ENCODE measurements at places on chromosomes 7 and 10.

- DNase-seq, result no peak
Observed at GRCh38 chr7:73817121-73817520, 13.7 kb upstream of the CLDN4 start.

DNA sequence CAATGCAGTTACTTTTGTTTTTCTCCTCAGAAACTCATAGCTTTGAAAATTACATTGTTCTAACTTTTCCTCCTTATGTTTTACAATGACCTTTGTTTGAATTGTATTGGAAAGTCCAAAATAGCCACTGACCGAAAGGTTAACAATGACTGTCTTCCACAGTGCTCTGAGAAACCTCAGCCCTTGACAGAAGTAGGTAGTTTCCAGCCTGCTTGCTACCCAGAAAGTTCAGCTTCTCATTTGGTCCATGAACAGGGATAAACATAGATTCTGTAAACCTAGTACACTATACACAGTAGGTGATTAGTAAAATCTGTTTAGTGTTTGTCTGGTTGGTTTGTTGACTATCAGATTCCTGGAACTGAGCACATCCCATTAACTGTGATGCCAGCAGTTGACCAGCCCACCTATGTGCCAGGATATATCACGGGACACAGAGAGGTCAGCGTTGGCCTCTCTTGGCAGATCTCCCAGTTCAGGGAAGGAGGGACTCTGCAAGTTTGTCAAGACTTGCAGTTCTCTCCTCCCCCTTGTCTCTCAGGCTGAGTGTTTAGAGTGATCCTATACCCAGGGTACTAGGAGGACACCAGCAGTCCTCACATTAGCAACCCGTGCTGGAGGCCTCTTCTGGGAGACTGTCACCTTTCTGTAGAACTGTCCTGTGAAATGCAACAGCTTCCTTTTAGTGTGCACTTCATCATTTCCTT is 297.6 kb downstream of the ARHGAP12 start:
- no peak for DNase-seq

DNA sequence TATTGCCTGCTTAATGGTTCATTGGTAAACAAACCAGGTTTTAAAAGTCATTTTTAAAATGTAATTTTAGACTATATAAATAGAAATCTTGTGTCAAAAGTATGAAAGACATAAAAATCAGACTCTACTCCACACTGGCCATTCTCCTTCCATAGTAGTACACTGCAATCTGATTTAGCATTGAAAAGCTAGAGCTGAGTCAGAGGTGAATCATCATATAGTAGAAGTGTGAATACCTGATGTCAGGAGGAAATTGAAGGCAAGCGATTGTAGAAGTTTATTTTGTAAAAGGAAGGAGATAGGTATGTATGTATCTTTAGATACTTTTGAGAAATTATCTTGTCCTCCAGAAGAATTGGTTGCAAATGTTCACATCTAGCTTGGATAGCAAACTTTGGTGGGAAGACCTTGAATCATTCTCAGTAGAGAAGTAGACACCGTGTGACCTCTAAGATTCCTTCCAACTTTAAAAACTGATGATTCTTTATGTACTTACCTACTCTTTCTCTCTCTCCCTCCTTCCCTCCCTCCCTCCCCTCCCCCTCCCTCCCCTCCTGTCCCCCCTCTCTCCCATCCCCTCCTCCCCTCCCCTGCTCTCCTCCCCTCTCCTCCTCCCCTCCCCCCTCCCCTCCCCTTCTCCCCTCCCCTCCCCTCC is 88.1 kb downstream of the BTAF1 start:
- DNase-seq, result peak; percentile 20

DNA sequence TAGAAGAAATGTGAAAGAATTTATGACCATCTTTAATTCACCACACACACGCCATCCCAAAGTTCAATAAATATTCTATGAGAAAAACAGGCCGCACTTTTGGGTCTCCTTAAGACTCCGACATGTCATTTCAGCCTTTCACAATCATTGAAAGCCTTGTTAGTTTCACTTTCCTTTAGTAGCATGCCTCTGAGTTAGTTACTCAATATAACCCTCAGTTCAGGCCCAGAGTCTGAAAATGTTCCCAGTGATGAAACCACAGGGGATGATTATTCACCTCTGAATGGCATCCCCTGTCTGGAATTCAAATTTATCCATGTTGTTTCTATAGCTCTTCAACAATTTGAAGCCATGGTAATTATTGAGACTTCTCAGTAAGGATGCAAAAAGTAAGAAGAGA is 278.1 kb upstream of the NRP1 start:
- peak; percentile 5 for DNase-seq

DNA sequence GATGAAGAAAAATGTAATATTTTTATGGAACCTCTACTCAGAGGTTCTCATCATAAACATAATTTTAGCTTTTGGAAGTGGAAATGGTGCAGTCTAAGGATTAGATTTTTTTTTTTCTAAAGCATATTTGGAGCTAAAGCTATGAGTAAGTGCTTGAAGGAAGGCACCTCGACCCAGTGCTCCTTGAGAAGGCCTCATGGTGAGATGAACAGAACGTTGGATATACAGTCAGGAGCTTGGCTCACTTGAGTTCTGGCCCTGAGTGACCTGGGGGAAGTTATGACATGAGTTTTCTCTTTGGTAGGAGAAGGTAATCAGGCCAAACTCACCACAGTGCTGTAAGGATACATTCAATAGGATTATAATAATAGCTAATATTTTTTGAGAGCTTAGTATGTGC is 163.3 kb downstream of the JCAD start:
- DNase-seq, result no peak

DNA sequence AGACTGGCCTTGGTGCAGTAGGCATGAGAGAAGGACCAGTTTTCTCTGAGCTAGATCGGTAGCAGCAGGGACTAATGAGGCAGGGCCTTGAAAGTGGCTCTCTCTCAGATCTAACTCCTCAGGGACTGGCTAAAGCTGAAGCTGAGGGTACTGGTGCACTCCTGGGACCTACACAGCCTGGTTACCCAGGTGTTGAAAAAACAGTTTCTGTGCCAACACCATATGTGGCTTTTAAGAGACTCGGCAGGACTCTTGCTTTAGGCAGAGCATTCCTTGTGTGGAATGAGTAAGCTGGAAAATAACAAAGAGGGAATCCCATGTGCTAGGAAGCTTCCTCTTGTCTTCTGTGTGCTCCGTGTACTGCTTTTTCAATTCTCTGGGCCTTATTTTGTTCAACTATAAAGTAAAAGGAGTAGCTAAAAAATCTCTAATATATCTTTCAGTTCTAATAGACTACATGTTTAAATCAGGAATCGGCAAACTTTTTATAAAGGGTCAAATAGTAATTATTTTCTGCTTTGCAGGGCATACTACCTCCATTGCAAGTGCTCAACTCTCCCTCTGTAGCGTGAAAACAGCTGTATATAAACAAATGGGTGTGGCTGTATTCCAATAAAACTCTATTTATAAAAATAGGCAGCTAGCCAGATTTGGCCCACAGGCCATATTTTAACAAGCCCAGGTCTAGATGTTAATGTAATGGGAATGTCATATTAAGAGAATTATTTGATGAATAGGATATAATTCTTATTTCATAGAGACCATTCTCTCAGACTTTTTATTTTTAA is 186.1 kb upstream of the KAT6B start:
- DNase-seq, result no peak

GRCh38 chr10:43384252-43385221 is 13.1 kb downstream of the FXYD4 start:
- DNase-seq, result no peak

DNA sequence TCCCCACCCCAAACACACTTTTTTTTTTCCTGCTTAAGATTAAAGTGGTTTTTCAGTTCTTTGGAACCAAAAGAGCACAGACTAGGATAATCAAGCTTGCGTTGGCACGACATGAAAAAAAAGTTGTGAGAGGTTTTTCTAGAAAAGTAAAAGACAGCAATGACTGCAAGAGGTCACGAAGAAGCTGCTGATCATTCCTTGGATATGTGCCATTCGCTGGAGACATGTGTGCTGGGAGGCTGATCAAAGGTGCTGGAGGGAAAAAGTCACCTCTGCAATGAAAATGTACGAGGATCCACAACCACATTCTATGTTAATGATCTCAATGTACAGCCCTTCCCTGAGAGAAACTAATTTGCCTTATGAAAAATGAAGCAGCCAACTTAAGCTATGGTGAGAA is 5.4 kb downstream of the AKR1B1 start:
- DNase-seq, result no peak

GRCh38 chr7:130356121-130356875 is 11.7 kb downstream of the CPA5 start:
- no peak for DNase-seq

DNA sequence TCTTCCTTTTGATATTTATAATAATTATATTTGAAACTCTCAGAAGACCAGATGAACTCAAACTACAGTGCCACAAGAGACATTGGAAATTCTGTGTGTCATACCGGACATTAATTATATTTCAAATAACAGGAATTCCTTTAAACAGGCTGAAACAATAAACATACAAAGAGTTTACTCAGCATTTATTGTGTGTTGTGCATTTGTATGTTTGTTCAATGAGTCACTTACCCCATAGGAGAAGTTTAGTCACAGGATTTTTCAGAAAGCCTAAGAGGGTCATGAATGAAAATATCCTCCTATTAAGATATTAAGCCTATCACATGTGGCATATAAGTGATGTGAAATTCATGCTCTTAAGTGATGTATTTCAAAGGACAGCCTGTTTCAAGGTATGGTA is 566.8 kb downstream of the CNTNAP2 start:
- no peak for DNase-seq
